ENCODE measurements at places on chromosomes 12 and 14. TPM values are rescaled to one million over a fixed set of nuclear protein-coding genes. Genes with fewer than 3 reads are reported as not detected.

Gene CCDC196
- not detected for polyA plus RNA-seq

Gene CEBPE
- polyA plus RNA-seq: not detected

Gene IL31
- not detected for polyA plus RNA-seq

Gene SELPLG
- 10.8 TPM for polyA plus RNA-seq

Gene TMEM132C
- polyA plus RNA-seq: not detected

Gene MED6
- polyA plus RNA-seq: 24.3 TPM

Gene PCED1B
- 2.6 TPM for polyA plus RNA-seq

Gene MYRFL
- not detected for polyA plus RNA-seq

Gene FSCB
- polyA plus RNA-seq: not detected

DNA sequence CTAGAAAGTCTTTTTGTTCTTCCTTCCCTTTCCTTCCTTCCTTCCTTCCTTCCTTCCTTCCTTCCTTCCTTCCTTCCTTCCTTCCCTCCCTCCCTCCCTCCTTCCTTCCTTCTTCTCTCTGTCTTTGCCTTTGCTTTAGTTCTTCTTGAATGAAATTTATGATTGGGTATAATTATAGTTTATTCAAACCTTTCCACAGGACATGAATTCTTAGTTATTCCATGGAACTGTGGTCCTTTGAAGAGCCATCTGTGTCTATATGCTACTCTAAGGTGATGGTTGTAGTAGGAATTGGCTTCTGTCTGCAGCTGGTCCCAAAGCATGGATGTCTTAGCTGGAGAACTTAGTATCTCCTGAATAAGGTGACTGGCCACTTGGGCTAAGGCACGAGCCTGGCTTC is 64.8 kb downstream of the IGF1 start:
- no peaks in the 10 kb centered on the region for H3K27me3 ChIP-seq
- no peak overlapping the region for H3K27ac ChIP-seq
- H3K36me3 ChIP-seq: no peaks in the 10 kb centered on the region

DNA sequence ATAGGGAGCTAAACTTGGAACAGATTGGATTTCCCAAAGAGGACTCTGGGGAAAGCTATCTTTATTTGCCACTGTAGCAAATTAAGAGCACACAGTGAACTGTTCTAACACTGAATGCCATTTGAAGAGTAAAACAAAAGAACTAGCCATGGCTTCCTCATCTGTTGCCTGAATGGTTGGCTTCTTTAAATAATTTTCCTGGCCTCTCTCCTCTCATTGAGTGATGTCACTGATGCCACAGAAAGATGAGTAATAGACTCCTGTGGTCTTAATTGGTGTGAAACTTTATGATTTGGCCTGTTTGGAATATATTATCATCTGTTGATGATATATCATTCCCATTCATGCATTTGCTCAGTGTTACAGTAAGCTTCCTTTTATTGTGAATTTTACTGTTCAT is 42.5 kb downstream of the WDR20 start:
- H3K36me3 ChIP-seq: peaks cover 1% of the 10 kb centered on the region
- H3K4me1 ChIP-seq: peaks cover 2% of the 10 kb centered on the region

- H3K4me1 ChIP-seq: no peaks in the 10 kb centered on the region
- no peak overlapping the region for H3K27ac ChIP-seq
- H3K36me3 ChIP-seq: no peaks in the 10 kb centered on the region
- no peak overlapping the region for H3K4me3 ChIP-seq
Observed at GRCh38 chr12:112839386-112839972, 47.9 kb downstream of the RPH3A start.

- H3K27me3 ChIP-seq: no peaks in the 10 kb centered on the region
- H3K4me3 ChIP-seq: no peak overlapping the region
- DNase-seq: no peak
- no peak overlapping the region for H3K27ac ChIP-seq
Observed at GRCh38 chr12:70748809-70749208, 111.6 kb upstream of the PTPRB start.

GRCh38 chr14:31207287-31207754 is 272 bp downstream of the HECTD1 start:
- no peak for DNase-seq
- no peaks in the 10 kb centered on the region for H3K27me3 ChIP-seq
- peaks cover 2% of the 10 kb centered on the region for H3K4me1 ChIP-seq
- peak overlapping the region; percentile 87 for H3K4me3 ChIP-seq
- peaks cover 2% of the 10 kb centered on the region for H3K36me3 ChIP-seq
- H3K27ac ChIP-seq: peak overlapping the region; percentile 93

DNA sequence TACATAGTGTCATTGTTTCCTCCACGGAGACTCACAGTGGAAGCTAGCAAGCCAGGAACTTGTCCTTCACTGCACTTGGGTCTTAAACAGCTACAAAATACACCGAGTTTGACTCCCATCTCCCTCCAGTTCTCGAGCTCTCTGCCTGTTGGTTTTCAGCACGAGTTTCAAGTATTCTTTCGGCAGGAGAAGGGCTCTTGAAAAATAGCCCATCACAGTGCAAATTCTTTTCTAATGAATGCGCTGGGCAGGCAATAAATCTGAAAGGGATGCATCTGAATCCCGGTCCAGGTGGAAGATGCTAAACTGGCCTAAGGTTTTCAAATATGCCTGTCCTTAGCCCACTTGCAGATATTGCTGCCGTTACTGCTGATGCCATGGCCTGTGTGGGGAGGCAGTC is 173.9 kb downstream of the CACNA1C start:
- H3K36me3 ChIP-seq: no peaks in the 10 kb centered on the region
- no peaks in the 10 kb centered on the region for H3K27me3 ChIP-seq
- peaks cover 10% of the 10 kb centered on the region for H3K4me1 ChIP-seq
- no peak overlapping the region for H3K27ac ChIP-seq
- no peak for DNase-seq

- no peak overlapping the region for H3K4me3 ChIP-seq
- H3K36me3 ChIP-seq: peaks cover 2% of the 10 kb centered on the region
- H3K27ac ChIP-seq: no peak overlapping the region
- DNase-seq: peak; percentile 79
- no peaks in the 10 kb centered on the region for H3K27me3 ChIP-seq
Observed at GRCh38 chr12:8108808-8109398, 14.5 kb upstream of the CLEC4A start.

- no peaks in the 10 kb centered on the region for H3K36me3 ChIP-seq
- peaks cover 10% of the 10 kb centered on the region for H3K4me1 ChIP-seq
- peaks cover 54% of the 10 kb centered on the region for H3K27me3 ChIP-seq
- DNase-seq: no peak
- H3K27ac ChIP-seq: no peak overlapping the region
Observed at GRCh38 chr14:100673085-100673806, 53.4 kb upstream of the DLK1 start.

- peak overlapping the region; percentile 21 for H3K27ac ChIP-seq
- peak; percentile 89 for DNase-seq
- peaks cover 2% of the 10 kb centered on the region for H3K4me1 ChIP-seq
- H3K4me3 ChIP-seq: no peak overlapping the region
- no peaks in the 10 kb centered on the region for H3K27me3 ChIP-seq
Observed at GRCh38 chr12:80422550-80422949, 21.5 kb upstream of the PTPRQ start.

DNA sequence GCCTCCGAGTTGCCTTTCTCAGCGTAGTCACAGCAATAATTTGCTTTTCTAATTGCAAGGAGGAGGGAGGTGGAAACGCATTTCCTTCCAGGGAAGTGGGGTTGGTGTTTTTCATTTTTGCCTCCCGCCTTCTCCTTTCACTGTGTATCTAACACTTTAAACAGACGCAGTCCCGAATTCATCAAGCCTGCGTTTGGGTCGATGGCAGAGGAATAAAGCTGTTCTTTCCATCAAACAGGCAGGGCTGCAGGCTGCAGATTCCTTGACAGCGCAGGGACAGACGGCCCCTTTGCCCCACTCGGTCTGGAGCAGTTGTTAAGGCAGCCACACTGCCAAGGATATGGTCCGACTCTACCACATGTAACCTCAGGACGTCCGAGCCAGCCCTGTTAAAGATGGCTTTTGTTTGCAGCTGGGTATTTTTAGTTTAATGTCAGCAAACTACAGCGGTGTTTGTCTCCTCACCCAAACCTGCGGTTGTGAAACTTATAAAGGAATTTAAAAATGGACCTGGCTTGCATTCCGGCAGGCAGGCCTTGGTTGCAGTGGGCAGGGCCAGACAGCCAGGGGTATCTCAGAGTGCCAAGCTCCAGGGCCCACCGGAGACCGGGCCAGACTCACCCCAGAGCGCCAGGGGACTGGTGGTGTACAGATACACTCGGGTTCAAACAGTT is 2.1 kb downstream of the CHST11 start:
- no peaks in the 10 kb centered on the region for H3K36me3 ChIP-seq
- peak overlapping the region; percentile 69 for H3K4me3 ChIP-seq
- peaks cover 14% of the 10 kb centered on the region for H3K27me3 ChIP-seq
- DNase-seq: no peak

- no peaks in the 10 kb centered on the region for H3K36me3 ChIP-seq
- H3K4me3 ChIP-seq: no peak overlapping the region
- peaks cover 29% of the 10 kb centered on the region for H3K4me1 ChIP-seq
- H3K27me3 ChIP-seq: no peaks in the 10 kb centered on the region
Observed at GRCh38 chr12:124544311-124544970, 23.0 kb downstream of the NCOR2 start.

DNA sequence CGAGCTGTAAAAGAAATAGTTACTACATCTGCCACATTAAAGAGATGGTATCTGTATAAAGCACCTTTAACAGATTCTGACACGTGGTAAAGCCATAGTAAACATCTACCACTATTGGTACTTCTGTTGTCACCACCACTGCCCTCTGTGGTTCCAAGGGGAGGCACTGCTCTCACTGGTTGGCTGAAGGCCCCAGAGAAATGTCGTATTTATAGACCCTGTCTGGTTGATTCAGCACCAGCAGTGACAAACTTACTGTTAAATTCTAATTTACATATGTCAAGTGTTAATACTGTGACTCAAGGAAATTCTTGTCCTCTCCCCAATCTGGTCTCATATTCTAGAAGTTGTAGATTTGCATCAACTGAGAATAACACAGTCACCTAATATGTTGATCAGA is 281.1 kb downstream of the ERC1 start:
- no peak overlapping the region for H3K27ac ChIP-seq
- H3K27me3 ChIP-seq: no peaks in the 10 kb centered on the region

GRCh38 chr14:71001742-71002141 is 94.5 kb downstream of the PCNX1 start:
- no peak overlapping the region for H3K4me3 ChIP-seq
- DNase-seq: no peak
- H3K27me3 ChIP-seq: no peaks in the 10 kb centered on the region
- no peak overlapping the region for H3K27ac ChIP-seq
- H3K4me1 ChIP-seq: peaks cover 9% of the 10 kb centered on the region
- H3K36me3 ChIP-seq: peaks cover 9% of the 10 kb centered on the region

DNA sequence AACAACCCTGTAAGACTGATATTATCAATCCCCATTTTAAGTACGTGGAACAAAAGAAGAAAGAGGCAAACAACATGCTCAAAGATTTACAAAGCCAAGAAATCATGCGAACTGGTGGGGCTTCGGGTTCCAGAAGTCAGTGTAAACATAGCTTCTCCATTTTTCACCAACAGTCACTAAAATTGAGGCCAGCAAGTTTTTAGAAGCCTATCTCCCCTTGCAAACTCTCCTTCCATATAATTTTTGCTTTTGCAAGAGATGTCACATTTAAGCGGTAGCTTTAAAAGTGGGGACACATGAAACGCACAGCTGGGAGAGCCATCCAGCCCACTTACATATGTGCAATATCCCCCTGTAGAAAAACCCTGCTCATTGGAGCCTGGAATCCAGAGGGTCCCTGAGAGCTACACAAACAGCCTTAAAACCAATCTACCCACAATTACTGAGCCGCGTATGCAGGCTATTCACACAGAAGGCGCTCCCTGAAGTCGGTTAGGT is 797 bp downstream of the SLC11A2 start:
- DNase-seq: peak; percentile 32
- no peaks in the 10 kb centered on the region for H3K27me3 ChIP-seq
- no peaks in the 10 kb centered on the region for H3K36me3 ChIP-seq
- H3K27ac ChIP-seq: peak overlapping the region; percentile 95
- peaks cover 6% of the 10 kb centered on the region for H3K4me1 ChIP-seq
- H3K4me3 ChIP-seq: peak overlapping the region; percentile 76

- no peak overlapping the region for H3K27ac ChIP-seq
- no peaks in the 10 kb centered on the region for H3K27me3 ChIP-seq
- peaks cover 5% of the 10 kb centered on the region for H3K36me3 ChIP-seq
- H3K4me3 ChIP-seq: no peak overlapping the region
- H3K4me1 ChIP-seq: no peaks in the 10 kb centered on the region
Observed at GRCh38 chr14:59507063-59507751, 22.9 kb downstream of the JKAMP start.

DNA sequence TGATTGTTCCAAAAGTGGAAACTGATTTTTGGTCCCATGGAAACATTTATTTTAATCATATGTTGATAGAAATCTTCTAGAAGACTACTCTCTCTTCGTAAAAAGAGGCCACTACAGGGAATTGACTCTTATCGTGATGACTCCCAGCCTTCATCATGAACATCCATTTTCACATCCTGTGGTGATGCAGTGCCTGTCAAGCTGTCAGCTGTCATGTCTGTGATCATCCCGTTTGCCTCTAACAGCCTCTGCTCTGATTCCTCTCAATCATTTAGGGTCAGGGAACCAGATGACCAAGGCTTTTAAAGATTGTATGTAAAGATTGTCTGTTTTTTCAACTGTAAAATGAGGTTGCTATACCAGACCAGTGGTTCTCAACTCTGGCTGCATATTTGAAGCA is 419.0 kb upstream of the MGAT4C start:
- no peaks in the 10 kb centered on the region for H3K4me1 ChIP-seq
- no peak overlapping the region for H3K4me3 ChIP-seq
- H3K27ac ChIP-seq: no peak overlapping the region
- DNase-seq: no peak
- H3K27me3 ChIP-seq: no peaks in the 10 kb centered on the region

GRCh38 chr14:30553311-30553989 is 5.5 kb upstream of the G2E3 start:
- no peak overlapping the region for H3K27ac ChIP-seq
- no peaks in the 10 kb centered on the region for H3K27me3 ChIP-seq
- H3K36me3 ChIP-seq: no peaks in the 10 kb centered on the region
- DNase-seq: peak; percentile 78
- peaks cover 13% of the 10 kb centered on the region for H3K4me1 ChIP-seq

DNA sequence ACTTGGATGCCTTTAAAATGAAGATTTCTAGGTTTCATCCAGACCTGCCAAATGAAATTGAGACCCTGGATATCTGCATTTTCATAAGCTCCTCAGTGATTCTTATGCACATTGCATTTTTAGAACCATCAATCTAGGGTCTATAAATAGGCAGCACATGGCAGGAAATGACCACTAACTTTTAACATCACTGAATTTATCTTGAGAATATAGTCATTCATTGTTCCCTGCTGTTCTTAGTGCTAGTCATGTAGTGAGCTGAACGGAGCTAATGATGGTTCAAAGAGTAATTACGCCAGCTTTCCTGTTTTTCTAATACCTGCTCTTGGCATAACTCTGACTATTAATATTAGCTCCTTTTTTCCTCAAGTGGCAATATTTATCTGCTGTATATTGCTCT is 91.6 kb downstream of the TPH2 start:
- no peak for DNase-seq
- H3K27ac ChIP-seq: no peak overlapping the region
- H3K4me1 ChIP-seq: no peaks in the 10 kb centered on the region
- H3K27me3 ChIP-seq: peaks cover 4% of the 10 kb centered on the region
- H3K4me3 ChIP-seq: no peak overlapping the region

GRCh38 chr14:76955575-76956315 is 72.8 kb downstream of the IRF2BPL start:
- DNase-seq: peak; percentile 59
- no peak overlapping the region for H3K4me3 ChIP-seq
- H3K4me1 ChIP-seq: peaks cover 37% of the 10 kb centered on the region
- H3K36me3 ChIP-seq: no peaks in the 10 kb centered on the region

- H3K27me3 ChIP-seq: peaks cover 2% of the 10 kb centered on the region
- DNase-seq: no peak
- no peaks in the 10 kb centered on the region for H3K36me3 ChIP-seq
- peaks cover 3% of the 10 kb centered on the region for H3K4me1 ChIP-seq
Observed at GRCh38 chr14:55516776-55517175, 63.2 kb upstream of the KTN1 start.

Measured in IMR-90 (cell line).